ENCODE measurements at places on chromosomes 12 and 14.

DNA sequence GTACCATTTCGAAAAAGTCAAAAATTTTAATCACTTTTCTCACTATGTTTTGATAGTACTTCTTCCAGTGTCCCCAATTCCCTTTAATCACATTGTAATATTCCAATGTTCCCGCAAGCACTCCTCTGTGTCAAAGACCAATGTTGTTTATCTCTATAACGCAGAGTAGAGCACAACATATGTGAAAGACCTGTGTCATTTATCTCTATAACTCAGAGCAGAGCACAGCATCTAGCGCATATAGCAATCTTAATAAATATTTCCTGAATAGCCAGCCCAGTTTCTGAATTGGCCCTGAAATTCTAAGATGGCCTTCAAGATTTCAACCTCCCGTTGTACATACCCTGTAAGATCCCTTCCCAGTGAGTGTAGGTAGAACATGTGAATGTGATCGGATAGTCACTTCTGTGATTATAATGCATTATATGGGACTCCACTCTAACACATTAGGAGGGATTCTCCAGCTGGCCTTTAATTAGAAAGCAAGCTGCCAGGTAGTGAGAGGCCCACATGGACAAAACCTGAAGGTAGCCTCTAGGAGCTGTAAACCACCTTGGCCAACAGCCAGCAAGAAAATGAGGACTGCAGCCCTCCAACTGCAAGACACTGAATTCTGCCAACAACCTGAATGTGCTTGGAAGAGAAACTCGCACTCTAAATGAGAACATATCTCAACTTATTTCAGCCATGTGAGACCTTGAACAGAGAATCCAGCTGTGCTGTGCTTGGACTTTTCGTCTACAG lies 238.8 kb upstream of the SYT10 start:
- no peak for DNase-seq

DNA sequence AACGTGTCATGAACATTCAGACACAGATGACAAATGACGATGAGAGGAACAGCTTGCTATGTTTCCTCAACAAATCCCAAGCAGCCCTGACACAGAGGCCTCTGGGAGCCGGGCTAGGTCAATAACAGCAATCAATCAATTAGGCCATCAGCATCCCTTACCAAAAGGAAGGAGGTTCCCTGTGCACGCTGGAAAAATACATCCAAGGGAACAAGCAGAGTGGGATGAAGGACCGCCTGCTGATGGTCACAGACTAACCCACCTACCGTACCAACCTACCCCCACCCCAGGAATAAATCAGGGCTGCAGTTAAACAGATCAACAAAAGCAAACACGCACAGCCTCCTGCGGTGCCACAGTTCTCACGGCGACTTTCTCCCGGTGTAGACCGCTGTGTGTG lies 265.1 kb upstream of the SFSWAP start:
- no peak for DNase-seq

- no peak for DNase-seq
These were observed 180.0 kb downstream of the C12orf75 start for GRCh38 chr12:105510526-105510925.

DNA sequence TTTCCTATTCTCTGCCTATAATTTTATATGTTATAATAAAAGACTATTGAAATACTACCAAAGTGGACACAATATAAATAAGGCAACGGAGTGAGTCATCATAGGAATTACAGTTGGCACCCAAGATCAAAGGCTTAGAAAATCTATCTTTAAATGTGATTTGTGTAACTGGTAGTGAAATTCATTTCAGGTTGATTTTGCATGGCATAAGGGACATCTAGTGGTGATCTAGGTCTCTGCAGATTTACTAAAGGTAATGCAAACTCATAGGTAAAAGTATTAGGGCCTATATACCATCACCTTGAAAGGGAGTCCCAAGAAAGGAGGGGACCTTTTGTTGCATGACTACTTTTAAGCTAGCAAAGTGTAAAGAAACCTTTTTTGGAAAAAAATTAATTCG lies 527.2 kb downstream of the NRXN3 start:
- DNase-seq: peak; percentile 7

DNA sequence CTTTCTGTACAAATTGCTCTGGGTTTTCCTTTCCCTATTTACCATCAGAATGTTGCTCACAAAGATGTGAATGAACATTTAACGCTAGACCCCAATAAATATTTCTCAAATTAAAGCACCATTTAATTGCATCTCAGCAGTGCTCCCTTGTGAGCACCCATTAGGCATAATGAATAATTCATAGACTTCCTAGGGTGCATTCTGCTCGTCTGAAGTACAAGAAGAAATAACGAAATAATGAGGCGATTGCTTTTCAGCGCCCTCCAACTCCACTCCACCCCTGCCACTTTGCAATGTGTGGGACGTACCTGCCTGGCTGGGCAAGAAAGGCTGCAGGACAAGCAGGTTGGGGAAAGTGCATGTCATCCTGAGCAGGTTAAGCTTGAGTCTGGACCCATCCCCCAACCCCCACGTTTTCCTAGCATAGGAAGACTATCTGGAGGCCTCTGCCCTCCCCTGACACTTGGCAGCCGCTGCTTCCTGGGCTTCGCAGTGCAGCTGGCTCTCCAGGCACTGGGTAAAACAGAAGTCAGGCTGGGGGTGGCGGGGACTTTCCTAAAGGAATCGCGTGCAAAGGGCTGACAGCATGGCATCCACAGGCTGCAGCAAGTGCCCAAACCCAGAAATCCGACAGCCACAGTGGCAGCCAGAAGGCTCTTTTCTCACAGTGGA lies 253.7 kb downstream of the DUSP6 start:
- no peak for DNase-seq

DNA sequence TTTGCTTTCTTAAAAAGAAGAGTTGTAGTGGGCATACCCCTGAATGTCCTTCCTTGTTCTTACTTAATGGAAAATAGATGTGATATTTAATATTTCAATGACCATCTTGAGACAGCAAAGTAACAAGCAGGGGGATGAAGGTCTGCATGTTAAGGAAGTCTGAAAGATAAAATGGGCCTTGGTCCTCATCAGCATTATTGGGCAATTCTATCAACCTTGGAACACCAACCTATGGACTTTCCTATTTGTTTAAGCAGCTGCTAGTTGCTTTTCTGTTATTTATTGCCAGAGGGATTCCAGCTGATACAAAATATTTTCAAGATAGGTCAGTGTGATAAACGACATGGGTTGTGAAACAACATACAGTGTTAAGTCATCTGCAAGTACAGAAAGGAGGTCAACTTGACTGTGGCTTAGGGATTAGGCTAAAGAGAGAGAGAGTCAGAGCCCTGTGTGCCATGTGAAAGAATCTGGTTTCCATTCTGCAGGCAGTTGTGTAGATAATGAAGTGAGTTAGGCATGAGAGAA lies 16.4 kb upstream of the A2M start:
- DNase-seq: no peak

- no peak for DNase-seq
These were observed 24.2 kb upstream of the HIF1A start for GRCh38 chr14:61671082-61671481.

GRCh38 chr12:125533434-125534029 lies 468.3 kb downstream of the AACS start:
- DNase-seq: peak; percentile 76

GRCh38 chr12:102314821-102315220 lies 117.2 kb upstream of the PMCH start:
- DNase-seq: no peak

Data from HEK293T (cell line).